ENCODE measurements at places on chromosomes 5 and 9.

DNA sequence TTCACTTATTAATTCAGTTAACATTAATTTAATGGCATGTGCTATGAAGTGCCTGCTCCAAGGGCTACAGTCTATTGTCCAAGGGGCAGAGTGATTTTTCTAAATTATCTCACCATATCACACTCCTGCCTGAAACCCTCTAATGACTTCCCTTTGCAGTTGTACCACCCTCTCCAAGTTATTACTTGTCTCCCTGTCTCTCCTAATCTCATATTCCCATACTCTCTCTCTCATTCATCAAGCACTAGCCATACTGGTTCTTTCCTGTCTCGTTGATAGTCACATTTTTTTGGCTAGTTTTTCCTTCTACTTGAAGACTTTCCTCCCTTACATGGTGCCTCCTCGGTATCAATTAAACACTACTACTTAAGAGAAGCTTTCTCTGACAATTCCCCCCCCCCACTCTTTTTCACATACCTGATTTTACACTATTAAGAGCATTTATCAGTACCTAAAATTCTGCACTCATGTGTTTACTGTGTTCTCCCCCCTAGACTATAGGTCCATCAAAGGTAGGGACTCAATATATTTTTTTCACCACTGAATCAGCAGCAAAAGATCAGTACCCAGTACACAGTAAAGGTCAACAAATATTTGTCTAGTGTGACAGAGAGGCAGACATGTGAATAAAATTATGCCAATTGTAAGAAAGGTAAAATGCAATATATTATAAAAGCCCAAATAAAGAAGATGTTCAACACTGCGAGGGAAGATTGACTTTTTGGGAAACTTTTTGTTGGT lies 19.0 kb downstream of the RICTOR start:
- DNase-seq, result no peak

DNA sequence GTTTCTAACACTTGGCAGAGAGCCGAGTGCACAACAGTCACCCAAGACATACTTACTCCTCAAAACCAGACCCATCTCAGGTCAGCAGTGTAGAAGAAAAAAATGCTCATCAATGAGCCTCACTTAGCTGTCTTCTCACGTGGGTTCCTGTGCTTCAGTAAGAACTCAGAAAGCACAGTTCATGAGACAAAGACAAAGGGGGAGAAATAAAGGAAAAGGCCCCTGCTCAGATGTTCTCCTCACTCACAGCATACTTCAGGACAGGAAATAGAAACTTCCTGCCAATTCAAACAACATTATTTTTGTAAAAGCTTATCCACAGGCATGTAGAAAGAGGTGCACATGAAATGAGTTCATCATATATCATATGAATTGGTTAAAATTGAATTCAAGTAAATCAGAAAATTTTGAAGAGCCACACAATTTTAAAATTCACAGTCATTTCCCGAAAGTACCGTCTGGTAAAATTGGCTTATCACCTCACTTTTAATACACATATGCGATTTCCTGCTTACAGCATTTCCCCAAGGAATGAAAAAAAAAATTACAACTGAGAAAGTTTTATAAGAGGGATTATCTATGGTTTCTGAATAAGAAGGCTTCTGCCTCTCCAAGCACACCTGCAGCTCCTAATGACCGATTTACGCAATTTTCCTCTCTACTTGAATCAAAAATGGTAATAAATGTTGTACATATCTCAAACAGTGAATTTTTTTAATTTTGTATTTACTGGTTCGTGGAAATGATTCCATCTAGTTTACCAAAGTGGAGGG lies 328.3 kb downstream of the TMEM167A start:
- DNase-seq, result no peak

- DNase-seq, result no peak
Measured at GRCh38 chr9:98255061-98255577, 330 bp downstream of the TBC1D2 start.

- no peak for DNase-seq
Measured at GRCh38 chr5:68269820-68270219, 54.3 kb downstream of the PIK3R1 start.
